IMR-90 (cell line): ENCODE measurements at places on chromosomes 11 and 22. TPM values are rescaled to one million over a fixed set of nuclear protein-coding genes. Genes with fewer than 3 reads are reported as not detected.
A peak's percentile ranks its signal among the peaks of the same experiment; 100 is the strongest.

DNA sequence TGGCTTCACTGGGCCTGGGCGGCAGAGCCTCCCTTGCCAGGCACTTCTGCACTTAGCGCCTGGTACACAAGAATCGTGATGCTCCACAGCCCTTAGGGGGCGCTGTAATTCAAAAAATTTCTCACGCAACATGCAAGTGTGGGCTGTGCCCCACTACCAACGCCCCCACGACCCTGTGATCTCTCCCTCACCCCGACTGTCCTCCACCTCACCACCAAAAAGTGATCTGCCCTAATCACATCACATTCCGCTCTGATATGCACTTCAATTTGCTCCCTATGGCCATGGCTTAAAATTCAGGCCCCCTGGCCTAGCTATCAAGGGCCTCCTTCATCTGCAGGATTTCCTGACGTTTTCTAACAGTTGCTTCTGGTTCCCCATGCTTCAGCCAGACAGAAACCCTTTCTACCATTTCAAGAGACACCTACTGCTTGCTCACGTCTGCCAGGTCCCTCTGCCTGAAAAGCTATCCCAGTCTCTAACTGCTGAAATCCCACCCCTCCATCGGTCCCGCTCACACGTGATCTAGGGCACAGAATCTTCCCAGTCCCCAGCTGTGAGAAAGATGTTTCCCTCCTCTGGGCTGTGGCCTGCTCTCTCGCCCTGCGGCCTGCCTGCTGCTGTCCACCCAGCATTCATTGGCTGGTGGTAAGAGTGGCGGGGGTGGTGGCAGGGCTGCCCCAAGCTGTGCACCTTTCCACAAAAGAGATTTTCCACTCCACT lies 27.9 kb upstream of the LRRC32 start:
- DNase-seq: no peak

- no peak for DNase-seq
Measured at GRCh38 chr11:12421386-12421785, 44.0 kb downstream of the PARVA start.

DNA sequence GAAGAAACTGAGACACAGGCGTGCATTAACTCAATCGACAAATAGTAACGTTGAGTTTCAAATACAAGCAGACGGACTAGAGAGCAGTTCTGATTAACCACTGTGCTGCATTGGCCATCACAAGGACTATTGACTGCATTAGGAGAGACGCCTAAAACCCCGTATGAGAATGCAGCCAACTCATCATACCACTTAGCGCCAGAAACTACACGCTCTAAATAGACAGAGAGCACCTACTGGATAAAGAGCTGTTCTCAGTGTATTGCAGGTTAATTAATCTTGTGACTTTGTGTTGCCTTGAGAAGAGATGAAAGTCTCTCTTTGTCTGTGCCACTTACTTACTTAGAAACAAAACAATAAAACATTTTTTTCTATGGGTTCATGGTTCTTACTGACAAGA lies 484.0 kb downstream of the OPCML start:
- DNase-seq: no peak

CPT1A gene
- polyA plus RNA-seq: 12.8 and 15.4 TPM in 2 replicates

DNA sequence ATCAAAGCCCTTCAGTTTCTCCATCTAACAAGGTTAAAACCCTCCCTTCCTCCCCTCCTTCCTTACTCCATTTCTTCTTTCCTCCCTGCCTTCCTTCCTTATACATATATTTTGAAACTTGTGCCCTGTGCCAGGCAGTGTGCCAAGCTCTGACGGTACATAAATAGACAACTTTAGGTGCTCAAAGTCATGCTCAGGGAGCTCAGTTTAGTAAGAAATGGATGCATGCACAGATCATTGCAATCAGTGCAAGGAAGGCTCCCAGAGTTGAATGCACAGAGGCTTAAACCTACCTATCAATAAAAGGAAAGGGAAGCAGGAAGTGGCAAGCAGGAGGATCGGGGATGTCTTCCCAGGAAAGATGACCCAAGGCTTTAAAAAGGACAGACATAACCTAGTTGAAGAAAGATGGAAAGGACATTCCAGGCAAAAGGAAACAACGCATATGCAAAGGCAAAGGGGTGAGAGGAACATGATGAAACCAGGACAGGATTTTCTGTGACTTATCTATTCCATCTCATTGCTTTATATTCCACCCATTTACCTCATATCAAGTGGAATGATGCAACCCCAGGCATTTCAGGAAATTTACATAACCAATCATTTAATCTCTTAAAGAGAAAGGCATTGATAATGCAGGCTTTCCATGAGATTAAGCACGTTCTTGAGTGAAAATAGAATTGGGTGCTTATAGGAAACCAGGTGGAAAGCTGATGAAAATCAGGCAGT lies 13.2 kb downstream of the FZD4 start:
- DNase-seq: peak; percentile 29

OR8G1 gene
- polyA plus RNA-seq: not detected in 2 replicates

KRTAP5-8 gene
- polyA plus RNA-seq: 0.07 TPM in 1 of 2 replicates, not detected in the other

OR8D4 gene
- not detected in 2 replicates for polyA plus RNA-seq

- DNase-seq: no peak
Measured at GRCh38 chr11:133953547-133953946, 3.2 kb downstream of the IGSF9B start.

DNA sequence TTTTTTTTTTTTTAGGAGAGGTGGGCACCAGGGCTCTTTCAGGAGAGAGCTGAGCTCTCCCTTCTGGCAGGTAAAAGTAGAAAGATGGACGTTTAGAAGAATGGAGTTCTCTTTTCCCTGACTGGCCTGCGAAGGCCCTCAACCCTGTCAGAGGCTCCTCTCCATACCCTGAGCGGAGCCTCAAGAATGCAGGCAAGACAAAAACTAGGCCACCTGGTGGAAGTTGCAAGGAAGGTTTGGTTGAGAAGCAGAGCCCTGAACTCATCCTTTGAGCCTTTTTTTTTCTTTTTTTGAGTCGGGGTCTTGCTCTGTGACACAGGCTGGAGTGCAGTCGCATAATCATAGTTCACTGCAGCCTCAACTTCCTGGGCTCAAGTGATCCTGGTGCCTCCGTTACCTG lies 1.4 kb downstream of the OTOG start:
- DNase-seq: no peak

DNA sequence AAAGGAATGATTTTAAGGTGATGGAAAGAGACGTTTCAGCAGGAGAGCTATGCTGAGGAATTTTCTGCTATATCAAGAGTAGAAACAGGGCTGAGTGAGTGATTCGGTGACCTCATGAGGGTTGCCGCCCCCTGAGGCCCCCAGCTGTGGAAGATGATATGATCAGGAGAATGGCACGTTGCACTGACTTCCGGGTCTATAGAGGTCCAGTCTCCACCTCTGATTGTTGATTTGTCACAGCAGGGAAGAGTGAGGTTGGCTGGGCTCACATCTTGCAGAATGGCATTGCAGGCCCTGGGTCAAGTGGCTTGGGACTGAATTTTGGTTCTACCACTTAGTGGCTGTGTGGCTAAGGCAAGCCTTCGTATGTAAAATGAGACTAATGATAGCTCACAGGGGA lies 205.1 kb downstream of the SNX19 start:
- peak; percentile 4 for DNase-seq

XNDC1N gene
- 2.0 and 2.5 TPM in 2 replicates for polyA plus RNA-seq

GRCh38 chr22:29224859-29225410 lies 19.2 kb downstream of the EMID1 start:
- no peak for DNase-seq

DNA sequence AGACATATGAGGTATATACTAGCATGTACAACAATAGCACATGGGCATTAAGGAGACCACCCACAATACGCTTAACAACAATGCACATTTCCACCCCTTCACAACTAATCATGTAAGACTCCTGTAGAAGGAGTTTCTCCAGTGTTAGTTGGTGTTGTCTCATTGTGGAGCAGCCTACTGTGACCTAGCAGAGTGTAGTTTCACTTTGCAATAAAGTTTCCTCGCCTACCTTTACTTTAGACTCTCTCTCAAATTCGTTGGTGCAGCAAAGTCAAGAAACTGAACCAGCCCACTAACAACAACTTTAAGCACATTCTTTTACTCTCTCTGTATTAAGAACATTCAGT lies 863.6 kb downstream of the FAM181B start:
- no peak for DNase-seq

- peak; percentile 61 for DNase-seq
Measured at GRCh38 chr22:44664149-44664548, 37.9 kb upstream of the PRR5 start.

- peak; percentile 93 for DNase-seq
Measured at GRCh38 chr11:102139081-102139498, 28.8 kb downstream of the YAP1 start.

SORL1 gene
- polyA plus RNA-seq: 1.0 and 1.2 TPM in 2 replicates

DNA sequence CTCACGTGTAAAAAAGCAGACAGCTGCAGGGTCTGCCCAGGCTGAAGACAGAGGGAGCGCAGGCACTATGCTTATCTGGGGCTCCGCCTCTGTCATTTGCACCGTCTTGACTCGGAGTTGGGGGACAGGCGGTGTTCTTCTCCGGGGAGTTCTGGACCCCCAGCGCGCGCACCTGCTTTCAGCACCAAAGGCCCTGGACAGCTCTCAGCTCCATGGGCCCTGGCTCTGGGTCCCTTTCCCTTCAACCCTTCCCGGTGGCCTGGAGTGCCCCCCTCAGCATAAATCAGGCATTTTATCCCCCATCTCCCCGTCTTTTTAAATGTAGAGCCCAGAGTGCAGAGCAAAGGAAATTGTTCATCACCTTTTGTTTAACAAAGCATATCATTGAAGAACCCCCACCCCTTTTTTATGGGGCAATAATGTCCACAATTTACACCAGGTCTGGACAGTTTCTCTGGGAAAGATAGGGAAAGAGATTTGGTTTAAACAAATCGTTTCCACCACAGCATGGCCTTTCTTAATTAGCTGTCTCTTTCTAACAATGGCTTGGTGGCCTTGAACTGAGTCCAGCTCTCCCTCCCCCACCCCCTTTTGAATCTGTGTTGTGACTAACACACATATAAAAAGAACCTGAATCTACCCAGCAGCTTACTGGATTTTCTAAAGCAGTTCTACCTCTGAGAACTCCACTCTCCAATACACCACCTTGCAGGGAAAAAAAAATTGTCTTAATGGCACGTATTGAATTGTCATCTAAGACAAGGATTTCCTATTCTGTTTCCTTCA lies 1.7 kb downstream of the SEZ6L start:
- DNase-seq: no peak

DNA sequence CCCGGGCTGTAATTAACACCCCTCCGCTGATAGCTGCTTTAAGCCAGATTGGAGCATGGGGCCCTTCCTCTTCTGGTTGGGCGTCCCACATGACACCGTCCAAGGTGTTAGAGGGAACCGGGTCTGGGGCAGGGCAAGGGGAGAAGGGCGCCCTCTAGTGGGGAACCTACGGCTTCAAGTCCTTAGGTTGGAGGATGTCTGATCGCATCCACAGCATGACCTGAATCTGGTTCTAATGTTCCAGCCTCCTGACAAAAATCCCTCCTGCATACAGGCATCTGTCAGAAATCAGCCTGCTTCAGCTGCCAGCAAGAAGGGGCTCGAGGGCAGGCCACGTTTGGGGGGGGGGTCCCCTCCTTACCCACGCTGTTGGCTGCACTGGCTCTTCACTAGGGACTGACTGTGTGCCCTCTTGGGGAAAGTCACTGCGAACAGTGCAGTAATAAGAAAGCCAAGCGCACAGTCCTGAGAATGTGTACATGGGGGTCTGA lies 94.2 kb upstream of the TBCEL start:
- peak; percentile 26 for DNase-seq

GRCh38 chr11:33168709-33169200 lies 7.5 kb upstream of the CSTF3 start:
- DNase-seq: peak; percentile 77

DNA sequence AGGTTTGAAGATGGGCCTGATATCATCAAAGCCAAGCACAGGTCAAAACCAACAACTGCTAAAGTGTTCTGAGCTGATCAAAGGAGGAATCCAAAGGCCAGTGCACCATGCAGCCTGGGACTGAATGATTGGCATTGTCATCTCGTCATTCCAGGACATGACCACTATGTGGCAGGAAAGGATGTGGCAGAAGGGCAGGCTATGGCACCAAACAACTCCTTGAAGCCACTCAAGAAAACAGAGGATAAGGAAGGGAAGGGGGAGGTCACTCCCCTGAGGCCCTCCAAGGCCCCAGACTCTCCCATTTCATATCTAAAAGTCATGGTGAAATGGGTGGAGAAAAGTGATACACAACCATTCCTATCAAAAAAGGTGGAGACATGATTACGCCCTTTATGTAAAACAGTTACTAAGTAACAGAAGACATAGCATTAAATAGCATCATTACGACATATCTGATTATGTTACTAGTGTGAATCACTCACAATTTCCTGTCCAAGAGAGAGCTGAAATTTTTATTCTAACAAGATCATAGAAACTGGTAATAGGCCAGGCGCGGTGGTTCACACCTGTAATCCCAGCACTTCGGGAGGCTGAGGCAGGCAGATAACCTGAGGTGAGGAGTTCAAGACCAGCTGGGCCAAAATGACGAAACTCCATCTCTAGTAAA lies 49.3 kb downstream of the AHNAK start:
- peak; percentile 81 for DNase-seq

RFPL3 gene
- polyA plus RNA-seq: not detected in 2 replicates

OR4B1 gene
- not detected in 2 replicates for polyA plus RNA-seq
